ENCODE measurements at places on chromosomes 4 and X. TPM values are rescaled to one million over a fixed set of nuclear protein-coding genes. Genes with fewer than 3 reads are reported as not detected.

CC2D2A gene
- total RNA-seq, result 9.6 TPM

GRCh38 chrX:38929966-38930421 lies 128.7 kb downstream of the MID1IP1 start:
- DNase-seq, result no peak

- DNase-seq, result no peak
Observed at GRCh38 chr4:3207531-3208037, 41.4 kb upstream of the MSANTD1 start.

- no peak for DNase-seq
Observed at GRCh38 chr4:18343581-18343980, 322.0 kb upstream of the LCORL start.

- no peak for DNase-seq
Observed at GRCh38 chrX:140723121-140723715, 13.7 kb downstream of the LINC00632 start.
